M059J (cell line): ENCODE measurements at places on chromosomes 2 and 18. TPM values are rescaled to one million over a fixed set of nuclear protein-coding genes. Genes with fewer than 3 reads are reported as not detected.

Gene CYTIP
- total RNA-seq, result 1.5 and 2.8 TPM in 2 replicates

Gene DOK6
- 0.52 and 12.0 TPM in 2 replicates for total RNA-seq

Gene GBX2
- total RNA-seq, result 0.96 and 6.6 TPM in 2 replicates

Gene RNF144A
- total RNA-seq, result 1.5 and 3.5 TPM in 2 replicates

Gene PIKFYVE
- 12.0 and 16.6 TPM in 2 replicates for total RNA-seq

Gene DSG1
- total RNA-seq, result not detected in 2 replicates

Gene TUBA3E
- total RNA-seq, result not detected in 2 replicates

Gene REEP1
- 2.5 and 3.4 TPM in 2 replicates for total RNA-seq

Gene STPG4
- 1.0 TPM in 1 of 2 replicates, not detected in the other for total RNA-seq

Gene DNAJC27
- 1.5 and 2.9 TPM in 2 replicates for total RNA-seq

Gene TMEM214
- total RNA-seq, result 88.6 and 98.5 TPM in 2 replicates

Gene GAD1
- 3.0 and 3.6 TPM in 2 replicates for total RNA-seq

Gene RUFY4
- total RNA-seq, result not detected in 2 replicates

Gene GPN1
- total RNA-seq, result 39.3 and 44.7 TPM in 2 replicates

Gene BOK
- total RNA-seq, result 3.9 and 11.7 TPM in 2 replicates

Gene KIF5C
- 0.54 and 1.3 TPM in 2 replicates for total RNA-seq

Gene UGT1A5
- not detected in 2 replicates for total RNA-seq

Gene SP140L
- 7.6 and 11.2 TPM in 2 replicates for total RNA-seq

Gene LYG1
- 0.96 TPM in 1 of 2 replicates, not detected in the other for total RNA-seq

Gene SANBR
- 6.6 and 10.6 TPM in 2 replicates for total RNA-seq

Gene ANKRD62
- not detected in 2 replicates for total RNA-seq

Gene MEP1B
- total RNA-seq, result not detected in 2 replicates

Gene CFC1
- not detected in 2 replicates for total RNA-seq

Gene G6PC2
- not detected in 2 replicates for total RNA-seq

Gene VSNL1
- total RNA-seq, result 0.94 and 2.2 TPM in 2 replicates

Gene ODC1
- 49.9 and 69.0 TPM in 2 replicates for total RNA-seq

Gene SKOR2
- not detected in 2 replicates for total RNA-seq

Gene FAP
- 22.8 and 31.9 TPM in 2 replicates for total RNA-seq

Gene ACMSD
- total RNA-seq, result not detected in 2 replicates

Gene CXCR4
- 0.12 TPM in 1 of 2 replicates, not detected in the other for total RNA-seq

Gene TUBA4B
- total RNA-seq, result not detected in 2 replicates

Gene CNDP1
- not detected in 2 replicates for total RNA-seq

Gene HOXD8
- 0.49 and 0.84 TPM in 2 replicates for total RNA-seq

Gene FLACC1
- 0.27 TPM in 1 of 2 replicates, not detected in the other for total RNA-seq

Gene ALPI
- total RNA-seq, result not detected in 2 replicates

Gene DPYSL5
- total RNA-seq, result not detected in 2 replicates

Gene FASTKD1
- 8.7 and 19.0 TPM in 2 replicates for total RNA-seq

Gene DARS1
- total RNA-seq, result 141 and 143 TPM in 2 replicates

Gene FAM124B
- 0.12 TPM in 1 of 2 replicates, not detected in the other for total RNA-seq

Gene TANC1
- 14.6 and 22.8 TPM in 2 replicates for total RNA-seq

Gene GPR39
- total RNA-seq, result 8.2 and 10.7 TPM in 2 replicates

Gene CCDC74B
- total RNA-seq, result 4.2 and 5.8 TPM in 2 replicates

Gene EIF2B4
- 24.3 and 31.1 TPM in 2 replicates for total RNA-seq

Gene PTPRN
- total RNA-seq, result 1.1 and 1.7 TPM in 2 replicates

Gene AKAIN1
- total RNA-seq, result not detected in 2 replicates

Gene PEX13
- 47.8 and 59.4 TPM in 2 replicates for total RNA-seq

Gene SDC1
- 83.3 and 127 TPM in 2 replicates for total RNA-seq

Gene SCN3A
- total RNA-seq, result 0.39 and 0.67 TPM in 2 replicates
